ENCODE measurements at places on chromosomes 2 and 18. TPM values are rescaled to one million over a fixed set of nuclear protein-coding genes. Genes with fewer than 3 reads are reported as not detected.

The POTEI gene
- total RNA-seq = not detected

The MSTN gene
- not detected for total RNA-seq

The MFF gene
- total RNA-seq = 50.3 TPM

The IL36B gene
- total RNA-seq = not detected

The NOSTRIN gene
- total RNA-seq = 0.19 TPM

The ATF2 gene
- total RNA-seq = 42.9 TPM

The DSC1 gene
- total RNA-seq = 2.1 TPM

The REG3G gene
- not detected for total RNA-seq

The CXCR4 gene
- total RNA-seq = 2,159 TPM

The ADRA2B gene
- 2.0 TPM for total RNA-seq

The GLB1L gene
- total RNA-seq = 1.7 TPM

The RTN4 gene
- 81.7 TPM for total RNA-seq

The GPR75 gene
- 1.6 TPM for total RNA-seq

The PIEZO2 gene
- not detected for total RNA-seq

The CD8B gene
- 281 TPM for total RNA-seq

The TSPYL6 gene
- not detected for total RNA-seq

The TM4SF20 gene
- not detected for total RNA-seq

DNA sequence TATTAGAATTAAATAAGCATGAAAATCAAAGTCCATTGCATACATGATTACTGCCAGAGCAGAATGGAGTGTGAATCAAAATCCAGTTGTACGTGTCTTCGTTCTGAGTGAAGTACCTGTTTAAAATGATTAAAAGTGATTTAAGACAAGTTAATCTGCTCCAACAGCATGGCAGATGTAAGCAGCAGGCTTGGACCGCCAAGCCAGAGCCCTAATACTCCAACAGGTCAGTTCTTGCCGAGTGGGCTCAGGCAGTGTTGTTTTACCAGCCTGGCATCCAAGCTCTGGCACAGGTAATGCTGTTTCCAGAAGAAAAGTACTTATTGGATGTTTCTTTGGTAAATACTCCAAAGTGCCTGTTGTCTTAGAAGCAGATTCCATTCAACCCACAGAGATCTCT is 171.4 kb upstream of the EPAS1 start:
- no peak for DNase-seq

GRCh38 chr2:226796012-226796839 is 3.4 kb downstream of the IRS1 start:
- no peak for DNase-seq

DNA sequence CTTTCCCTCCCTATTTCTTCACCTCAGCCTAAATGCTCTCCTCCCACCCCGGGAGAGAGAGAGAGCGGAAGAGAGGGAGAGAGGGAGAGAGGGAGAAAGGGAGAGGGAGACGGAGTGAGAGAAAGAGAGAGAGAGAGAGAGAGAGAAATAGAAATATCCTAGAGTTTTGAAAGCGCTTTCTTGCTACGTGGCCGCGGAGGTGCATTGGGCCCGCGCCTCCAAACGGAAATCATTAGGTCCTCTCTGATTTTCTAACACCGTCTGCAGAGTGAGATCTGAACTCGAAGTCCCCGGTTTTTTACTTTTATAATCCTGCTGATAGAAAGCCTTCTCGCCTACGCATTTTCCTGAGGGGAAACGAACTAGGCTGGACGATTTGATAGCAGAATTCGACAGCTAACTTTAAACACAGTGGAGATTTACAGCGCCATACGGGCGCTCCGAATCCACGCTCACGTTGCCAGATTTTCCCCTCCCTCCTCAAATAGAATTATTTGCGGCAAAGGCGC is 903 bp upstream of the EVX2 start:
- no peak for DNase-seq

DNA sequence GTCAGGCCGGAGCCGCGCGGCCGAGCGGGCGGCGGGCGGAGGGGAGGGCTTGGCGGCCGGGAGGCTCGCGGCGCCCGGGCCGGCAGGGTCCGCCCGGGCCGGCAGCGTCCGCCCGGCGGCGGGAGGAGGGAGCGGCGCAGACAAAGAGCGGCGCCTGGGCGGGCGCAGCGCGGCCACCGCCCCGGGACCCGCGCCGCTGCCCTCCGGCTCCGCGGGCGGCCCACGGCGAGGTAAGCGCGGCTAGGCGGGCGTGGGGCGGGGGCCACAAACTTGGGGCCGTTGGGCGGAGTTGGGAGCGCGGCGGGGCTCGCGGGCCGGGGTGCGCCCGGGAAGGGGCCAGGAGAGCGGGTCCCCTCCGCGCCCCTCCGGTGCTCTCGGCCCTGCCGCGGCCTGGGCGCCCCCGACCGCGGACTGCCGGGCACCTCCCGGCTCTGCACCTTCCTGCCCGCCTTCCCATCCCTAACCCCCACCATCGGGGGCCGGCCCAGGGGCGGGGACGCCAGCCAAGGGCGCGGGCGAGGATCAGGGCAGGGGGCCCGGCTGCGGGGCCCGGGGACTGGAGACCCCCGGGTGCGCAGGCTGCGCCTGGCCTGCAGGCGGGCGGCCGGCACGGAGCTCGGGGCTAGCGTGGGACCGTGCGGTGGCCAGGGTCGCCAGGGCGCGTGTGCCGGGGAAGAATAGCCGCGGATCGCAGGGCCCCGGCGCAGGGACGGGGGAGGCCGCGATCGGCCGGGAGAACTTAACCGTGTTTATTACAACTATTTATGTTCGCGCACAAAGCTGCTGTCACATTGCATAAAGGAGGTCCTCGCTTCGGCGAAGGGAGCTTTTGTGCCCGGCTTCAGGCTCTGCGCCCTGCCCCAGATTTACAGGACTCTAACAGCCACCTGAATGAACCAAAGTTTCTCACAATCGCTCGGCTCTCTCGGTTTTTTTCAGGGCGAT is at the start of gene NCK2:
TSS of gene NCK2 (plus strand) at position 4 of the 945 bp plus-strand sequence. CDS start 110,152 bp downstream, outside the sequence.
- DNase-seq = no peak

- no peak for DNase-seq
Measured at GRCh38 chr2:28401948-28402550, 9.4 kb downstream of the FOSL2 start.

GRCh38 chr2:135948642-135949355 is 36.6 kb downstream of the DARS1 start:
- DNase-seq = no peak

- no peak for DNase-seq
Measured at GRCh38 chr2:59034837-59035236, 793.7 kb upstream of the FANCL start.

DNA sequence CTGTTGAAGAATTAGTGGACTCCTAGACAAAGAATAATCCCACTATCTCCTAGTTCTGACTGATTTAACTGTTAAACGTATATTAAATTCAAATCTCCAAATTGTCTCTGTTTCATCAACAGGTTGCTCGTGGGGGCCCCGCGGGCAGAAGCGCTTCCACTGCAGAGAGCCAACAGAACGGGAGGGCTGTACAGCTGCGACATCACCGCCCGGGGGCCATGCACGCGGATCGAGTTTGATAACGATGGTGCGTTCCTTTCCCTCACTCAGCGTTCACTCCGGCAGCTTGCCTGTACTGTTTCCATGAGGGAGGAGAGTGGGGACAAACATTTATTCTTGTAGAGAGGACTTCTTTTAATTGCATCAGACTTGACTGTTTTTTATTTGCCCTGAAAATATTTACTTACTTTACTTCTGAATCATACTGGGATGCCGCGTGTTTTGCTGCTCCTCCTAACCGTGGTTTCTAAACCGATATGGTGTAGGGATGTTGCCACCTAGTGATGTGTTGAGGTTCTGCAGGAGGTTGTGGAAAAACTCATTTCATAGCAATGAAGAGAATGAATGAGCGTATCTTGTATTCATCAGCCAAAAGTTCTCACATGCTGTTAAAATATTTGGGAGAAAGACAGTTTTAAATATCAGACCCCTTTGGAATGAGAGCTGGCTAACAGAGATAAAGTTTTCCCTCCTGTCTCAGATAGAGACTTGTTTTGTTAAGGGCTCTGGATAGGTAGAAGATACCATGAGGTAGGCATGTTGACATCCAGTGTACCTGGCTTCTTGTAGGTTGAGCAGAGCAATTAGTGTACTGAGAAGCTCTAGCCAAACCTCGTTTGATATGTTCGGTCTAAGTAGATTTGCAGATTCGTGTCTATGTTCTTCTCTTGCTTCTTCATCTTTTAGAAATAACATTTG is 38.3 kb downstream of the ITGA6 start:
- peak; percentile 76 for DNase-seq

- DNase-seq = no peak
Measured at GRCh38 chr18:31229829-31230228, 67.2 kb upstream of the DSC1 start.

GRCh38 chr2:162328424-162329157 is 10.1 kb upstream of the IFIH1 start:
- no peak for DNase-seq

DNA sequence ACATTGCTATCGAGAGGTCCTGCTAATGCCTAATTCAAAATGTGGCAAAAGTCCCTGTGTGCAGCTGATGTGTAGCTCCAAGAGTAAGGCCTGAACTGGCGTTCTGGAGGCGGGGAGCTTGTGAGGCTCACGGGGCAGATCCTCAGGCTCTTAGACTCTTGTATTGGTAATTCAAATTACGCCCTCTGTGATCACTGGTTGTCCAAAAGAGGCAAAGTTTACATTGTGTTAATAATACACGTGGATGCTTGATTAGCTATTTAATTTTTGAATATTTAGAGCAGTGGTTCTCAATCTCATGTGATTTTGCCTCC is 12.4 kb upstream of the CRYGA start:
- no peak for DNase-seq

DNA sequence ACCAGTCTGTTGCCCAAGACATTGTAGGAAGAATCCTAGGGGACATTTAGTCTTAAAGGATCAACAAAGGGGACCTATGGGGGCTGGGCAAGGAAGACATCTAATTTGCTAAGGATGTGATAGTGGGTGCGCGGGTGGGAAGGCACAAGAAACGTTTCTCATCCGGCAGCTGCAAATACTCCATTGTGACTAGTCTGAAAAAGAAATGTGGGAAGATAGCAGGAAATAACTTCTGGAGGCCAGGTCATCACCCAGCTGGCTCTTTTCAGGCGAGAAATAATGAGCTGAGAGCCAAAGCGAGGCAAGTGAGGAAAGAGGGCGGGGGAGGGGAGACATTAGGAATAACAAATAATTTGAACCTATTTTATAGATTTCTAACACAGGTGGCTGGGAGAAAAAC is 70.3 kb upstream of the NCK2 start:
- no peak for DNase-seq

Data from CD8-positive, alpha-beta T cell (primary cell).